HCT116 (cell line): ENCODE measurements at places on chromosomes 6 and 20.

DNA sequence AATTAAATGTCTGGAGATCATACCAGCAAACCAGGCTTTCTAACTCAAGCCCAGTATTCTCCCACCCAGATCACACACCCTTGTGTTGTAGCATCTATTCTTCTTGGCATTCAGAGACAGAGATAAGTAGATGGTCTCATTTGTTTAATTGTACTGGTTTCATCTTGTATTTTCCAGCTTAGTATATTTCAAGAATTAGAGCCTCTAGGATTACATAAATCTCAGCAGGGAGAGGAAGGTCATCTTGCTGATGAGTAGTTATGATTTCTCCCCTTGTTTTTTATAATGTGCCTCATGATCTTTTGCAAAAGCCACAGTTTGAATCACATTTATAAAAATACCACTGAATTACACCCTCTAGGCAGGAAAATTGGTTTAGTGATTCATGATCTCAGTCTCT is 106.6 kb upstream of the NRSN1 start:
- no peak for DNase-seq

DNA sequence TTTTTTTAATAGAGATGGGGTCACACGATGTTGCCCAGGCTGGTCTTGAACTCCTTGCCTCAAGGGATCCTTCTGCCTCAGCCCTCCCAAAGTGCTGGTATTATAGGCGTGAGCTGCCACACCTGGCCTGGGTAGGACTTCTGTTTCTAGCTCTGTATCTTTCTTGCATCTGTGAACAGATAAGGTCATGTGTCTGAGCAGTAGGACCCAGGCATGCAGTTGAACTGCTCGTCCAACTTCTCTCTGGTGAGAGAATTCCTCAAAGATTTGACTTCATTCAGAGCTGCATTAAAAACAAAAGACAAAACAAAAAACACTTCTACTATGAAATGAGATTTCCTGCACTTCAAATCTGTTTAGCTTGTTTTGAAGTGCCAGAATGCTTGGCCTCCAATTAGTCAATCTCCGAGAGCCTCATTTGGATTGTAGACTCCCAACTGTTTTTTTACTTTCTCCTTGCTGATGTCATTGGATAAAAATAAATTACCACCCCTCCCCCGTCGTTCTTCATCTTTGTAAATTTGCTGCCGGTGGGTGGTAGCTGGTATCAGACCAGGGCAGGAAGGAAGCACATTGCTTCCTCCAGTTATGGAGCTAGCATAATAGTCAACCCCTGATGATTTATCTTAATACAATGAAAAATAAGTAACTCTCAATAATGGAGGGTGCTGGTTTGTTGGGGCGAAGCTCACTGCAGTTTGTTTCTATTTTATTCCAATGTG is 17.6 kb downstream of the CD109 start:
- DNase-seq = no peak

- no peak for DNase-seq
These were observed 33.1 kb upstream of the CHRNA4 start for GRCh38 chr20:63394069-63394919.

- no peak for DNase-seq
These were observed 48.2 kb downstream of the CENPW start for GRCh38 chr6:126388104-126388598.

DNA sequence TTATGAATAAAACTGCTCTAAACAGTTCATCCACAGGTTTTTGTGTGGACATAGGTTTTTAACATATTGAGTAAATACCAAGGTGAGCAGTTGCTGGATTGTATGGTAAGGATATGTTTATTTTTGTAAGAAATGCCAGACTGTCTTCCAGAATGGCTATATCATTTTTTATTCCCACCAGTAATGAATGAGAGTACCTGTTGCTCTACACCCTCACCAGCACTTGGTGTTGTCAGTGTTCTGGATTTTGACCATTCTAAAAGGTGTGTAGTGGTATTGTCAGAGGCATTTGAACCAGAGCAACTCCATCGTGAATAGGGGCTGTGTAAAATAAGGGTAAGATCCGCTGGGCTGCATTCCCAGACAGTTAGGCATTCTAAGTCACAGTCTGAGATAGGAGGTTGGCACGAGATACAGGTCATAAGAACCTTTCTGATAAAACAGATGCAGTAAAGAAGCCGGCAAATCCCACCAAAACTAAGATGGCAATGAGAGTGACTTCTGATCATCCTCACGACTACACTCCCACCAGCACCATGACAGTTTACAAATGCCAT is 12.9 kb upstream of the NT5E start:
- DNase-seq = no peak

GRCh38 chr6:154719854-154720253 is 13.4 kb upstream of the SCAF8 start:
- DNase-seq = no peak

- DNase-seq = no peak
These were observed 38.6 kb upstream of the PLCG1 start for GRCh38 chr20:41098703-41099250.

DNA sequence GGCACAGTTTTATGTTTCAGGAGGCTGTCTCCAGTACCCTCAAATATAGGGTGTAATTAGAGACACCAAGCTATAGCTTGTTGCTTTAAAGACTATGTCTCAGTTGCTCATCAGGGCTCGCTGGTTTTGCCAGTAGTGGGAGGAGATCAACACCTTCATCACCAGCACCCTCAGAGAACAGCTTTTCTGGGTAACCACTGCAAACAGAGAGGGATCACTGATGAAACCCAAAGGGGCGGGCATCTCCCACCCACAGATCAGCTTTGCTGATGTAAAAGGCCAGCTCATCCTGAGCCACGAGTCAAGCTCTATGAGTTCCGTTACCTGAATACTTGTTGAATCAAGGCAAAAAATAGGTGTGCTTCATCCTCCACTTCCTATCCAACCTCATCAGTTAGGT is 187.7 kb downstream of the AIG1 start:
- DNase-seq = no peak

DNA sequence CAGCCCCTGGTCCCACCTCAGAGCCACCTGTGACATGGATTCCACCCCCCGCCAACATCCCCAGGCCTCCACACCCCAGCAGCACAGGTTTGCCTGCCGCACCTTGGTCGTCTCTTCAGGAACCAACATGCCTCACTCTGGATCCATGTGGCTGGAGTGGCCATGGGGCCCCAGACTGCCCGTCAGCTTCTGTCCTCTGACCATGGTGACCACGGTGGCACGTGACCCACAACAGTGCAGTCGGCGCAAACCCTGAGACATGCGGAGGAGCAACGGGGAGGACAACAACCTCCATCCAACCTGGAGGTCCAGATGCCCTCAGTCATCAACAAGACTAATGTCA is 85.6 kb downstream of the ANKRD60 start:
- DNase-seq = no peak

- no peak for DNase-seq
These were observed 299.1 kb downstream of the EPHA7 start for GRCh38 chr6:93120154-93120742.

DNA sequence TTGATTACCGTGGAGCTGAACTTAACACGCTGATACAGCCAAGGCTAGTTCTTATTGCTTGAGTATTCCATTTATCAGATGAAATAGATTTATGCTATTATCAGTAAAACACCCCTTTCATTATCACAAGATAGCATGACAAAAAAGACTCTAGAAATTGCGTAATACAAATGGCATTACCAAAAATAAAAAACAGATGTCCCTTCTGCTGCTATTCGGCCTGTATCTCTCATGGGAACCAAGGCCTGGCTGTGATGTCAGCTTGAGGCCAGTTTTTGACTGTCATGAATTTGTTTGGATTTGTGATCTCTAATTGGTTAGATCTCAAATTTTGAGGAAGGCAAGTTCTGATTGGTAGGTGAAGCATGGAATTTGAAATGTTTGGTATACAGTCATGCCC is 25.2 kb downstream of the MEI4 start:
- DNase-seq = no peak

GRCh38 chr6:159112714-159113113 is 56.5 kb upstream of the FNDC1 start:
- DNase-seq = no peak

DNA sequence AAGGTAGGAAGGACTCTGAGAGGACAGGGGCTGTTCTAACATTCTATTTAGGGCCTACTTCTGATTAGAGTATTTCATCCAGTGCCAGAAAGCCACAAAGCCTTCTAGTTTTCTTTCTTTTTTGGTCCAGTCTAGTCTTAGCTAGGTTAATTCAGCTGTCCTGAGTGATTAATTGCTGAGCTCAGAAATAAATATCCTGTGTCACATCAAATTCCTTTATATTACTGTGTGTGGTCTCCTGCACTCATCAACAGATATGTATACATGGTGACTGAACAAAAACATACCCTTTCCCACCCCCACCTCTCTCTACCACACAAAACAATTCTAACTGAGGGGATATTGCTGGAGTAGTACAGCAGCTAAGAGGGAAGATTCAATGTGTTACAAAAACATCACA is 601.5 kb upstream of the NRSN1 start:
- no peak for DNase-seq

GRCh38 chr6:157964100-157964499 is 17.6 kb upstream of the SYNJ2 start:
- DNase-seq = no peak

DNA sequence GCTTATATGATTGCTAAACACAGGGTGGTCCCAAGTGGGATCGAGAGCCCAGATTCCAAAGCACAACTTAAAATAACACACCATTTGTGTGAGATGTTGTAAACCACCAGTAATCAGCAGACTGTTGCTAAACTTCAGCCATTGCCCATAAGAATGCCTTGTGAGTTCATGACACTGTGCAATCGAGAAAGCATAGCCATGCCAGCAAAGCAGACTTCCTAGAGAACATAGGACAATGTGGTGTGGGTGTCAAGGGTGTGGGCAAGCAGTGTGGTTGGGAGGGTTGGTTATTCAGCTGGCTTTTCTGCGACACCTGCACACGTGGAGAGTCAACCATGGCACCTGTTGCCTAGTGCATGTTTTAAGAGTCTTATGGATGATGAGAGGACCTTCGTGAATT is 16.1 kb upstream of the CALHM6 start:
- DNase-seq = no peak

DNA sequence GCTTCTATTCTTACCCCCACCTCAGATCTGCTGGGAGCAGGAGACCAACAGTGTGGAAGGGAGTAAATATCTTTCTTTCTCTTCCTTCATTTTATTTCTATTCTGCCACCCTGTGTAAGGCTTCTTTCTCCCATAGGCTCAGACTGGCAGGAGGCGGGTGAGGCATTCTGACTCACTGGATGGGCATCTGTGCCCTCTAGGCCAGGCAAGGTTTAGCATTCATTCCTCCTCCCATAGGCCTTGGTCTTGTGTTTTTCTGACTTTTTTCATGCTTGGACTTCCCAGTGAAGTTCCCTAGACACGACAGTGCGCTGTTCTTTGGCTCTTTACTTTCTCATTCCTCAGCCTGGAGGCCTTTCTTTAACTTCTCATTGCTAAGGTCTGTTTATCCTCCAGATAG is 235.2 kb downstream of the SYNE1 start:
- peak; percentile 29 for DNase-seq

GRCh38 chr6:153994811-153995210 is 44.2 kb upstream of the OPRM1 start:
- no peak for DNase-seq

GRCh38 chr6:29424575-29424974 is 9.8 kb downstream of the OR12D1 start:
- no peak for DNase-seq

DNA sequence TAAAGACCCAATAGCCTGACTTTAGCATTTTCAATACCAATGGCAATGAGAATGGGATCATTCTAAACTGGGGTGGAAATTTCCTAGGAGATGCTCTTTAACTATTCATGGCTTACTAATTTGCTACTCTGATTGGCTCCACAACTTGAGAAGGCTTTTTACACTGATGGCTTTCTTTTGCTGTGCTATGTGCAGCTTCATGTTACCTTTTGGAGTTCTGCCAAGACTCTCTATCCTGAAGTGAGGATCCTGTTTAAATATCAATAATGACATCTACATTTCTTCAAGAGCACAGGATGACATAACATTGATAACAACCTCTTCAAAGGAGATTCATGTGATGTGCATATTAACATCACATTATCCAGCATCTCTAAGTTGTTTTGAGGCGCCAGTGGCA is 43.4 kb upstream of the SIRPG start:
- DNase-seq = no peak

GRCh38 chr6:15804164-15805154 is 141.6 kb upstream of the DTNBP1 start:
- DNase-seq = no peak

GRCh38 chr6:82646231-82646615 is 282.6 kb downstream of the TPBG start:
- DNase-seq = no peak

GRCh38 chr6:26304797-26305640 is 60.0 kb upstream of the BTN3A2 start:
- DNase-seq = peak; percentile 81

DNA sequence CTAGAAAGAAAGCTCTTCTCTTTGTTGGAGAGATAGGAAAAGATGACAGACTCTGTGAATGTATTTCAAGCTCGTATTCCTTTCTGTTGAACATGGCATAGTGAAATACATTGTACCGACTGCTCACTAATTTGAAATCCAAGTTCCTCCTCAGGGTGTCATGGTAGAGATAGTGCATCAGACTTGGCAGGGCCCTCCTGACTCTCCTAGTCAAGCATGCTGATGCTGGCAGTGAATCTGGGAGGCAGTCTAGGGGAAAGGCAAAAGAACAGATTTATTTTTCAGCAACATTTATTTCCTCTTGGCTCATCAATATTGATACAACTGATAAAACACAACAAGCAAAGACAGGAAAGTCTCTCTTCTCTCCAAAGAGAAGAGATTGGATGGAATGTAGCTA is 356.3 kb upstream of the IRAK1BP1 start:
- no peak for DNase-seq

DNA sequence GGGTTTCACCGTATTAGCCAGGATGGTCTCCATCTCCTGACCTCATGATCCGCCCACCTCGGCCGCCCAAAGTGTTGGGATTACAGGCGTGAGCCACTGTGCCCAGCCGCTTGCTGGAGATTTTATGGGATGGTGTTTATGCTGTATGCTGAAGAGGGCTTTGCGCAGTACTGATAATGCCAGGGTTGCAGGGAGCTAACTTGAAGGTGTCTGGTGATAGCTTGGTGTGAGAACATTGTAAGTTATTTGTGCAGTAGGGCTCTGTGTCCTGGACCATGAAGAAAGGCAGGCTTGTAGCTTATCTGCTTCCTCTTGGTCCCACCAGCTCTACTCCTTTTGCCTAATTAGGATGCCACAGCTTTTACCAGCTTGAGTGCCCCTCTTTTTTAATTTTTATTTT is 157.0 kb upstream of the DTNBP1 start:
- no peak for DNase-seq

GRCh38 chr6:25682324-25682723 is 30.3 kb downstream of the SCGN start:
- DNase-seq = no peak

DNA sequence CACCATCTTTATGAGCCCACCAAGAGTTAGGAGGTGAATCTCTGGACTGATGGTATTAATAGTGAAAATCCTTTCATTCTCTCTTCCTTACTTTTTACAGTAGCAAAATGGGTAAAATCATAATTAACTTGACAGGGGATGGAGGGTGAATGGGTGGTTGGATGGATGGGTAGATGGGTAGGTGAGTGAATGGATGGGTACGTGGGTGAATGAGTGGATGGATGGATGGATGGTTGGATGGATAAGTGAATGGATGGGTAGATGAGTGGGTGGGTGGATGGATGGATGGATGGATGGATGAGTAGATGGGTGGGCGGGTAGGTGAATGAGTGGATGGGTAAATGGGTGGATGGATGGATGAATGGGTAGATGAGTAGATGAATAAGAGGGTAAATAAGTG is 63.2 kb downstream of the BMP7 start:
- no peak for DNase-seq

- no peak for DNase-seq
These were observed at the start of gene SEL1L2 for GRCh38 chr20:13990465-13990864. Gene SEL1L2 (minus strand): TSS chr20:13990614. CDS start chr20:13990534, 80 bp downstream.

- no peak for DNase-seq
These were observed 30.1 kb downstream of the SF3B5 start for GRCh38 chr6:144065213-144065660.
